ENCODE measurements at places on chromosomes 1 and 21.

- no peak for DNase-seq
Observed at GRCh38 chr21:34266351-34266750, 97.5 kb upstream of the KCNE2 start.

GRCh38 chr1:199202331-199202730 lies 563.5 kb downstream of the PTPRC start:
- peak; percentile 43 for DNase-seq

DNA sequence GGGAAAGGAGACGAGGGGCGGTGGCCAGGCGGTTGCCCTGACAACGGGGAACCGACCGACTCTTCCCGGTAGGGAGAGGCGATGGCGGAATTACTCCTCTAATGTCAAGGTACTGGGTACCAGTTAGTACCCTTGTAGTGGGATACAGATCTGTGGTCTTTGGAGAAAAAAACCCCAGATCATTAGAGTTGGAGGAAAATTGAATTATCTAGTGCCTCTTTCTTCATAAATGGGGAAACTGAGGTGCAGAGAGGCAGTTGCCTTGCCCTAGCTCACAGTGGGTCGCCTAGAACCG lies 545 bp upstream of the PEF1 start:
- no peak for DNase-seq

DNA sequence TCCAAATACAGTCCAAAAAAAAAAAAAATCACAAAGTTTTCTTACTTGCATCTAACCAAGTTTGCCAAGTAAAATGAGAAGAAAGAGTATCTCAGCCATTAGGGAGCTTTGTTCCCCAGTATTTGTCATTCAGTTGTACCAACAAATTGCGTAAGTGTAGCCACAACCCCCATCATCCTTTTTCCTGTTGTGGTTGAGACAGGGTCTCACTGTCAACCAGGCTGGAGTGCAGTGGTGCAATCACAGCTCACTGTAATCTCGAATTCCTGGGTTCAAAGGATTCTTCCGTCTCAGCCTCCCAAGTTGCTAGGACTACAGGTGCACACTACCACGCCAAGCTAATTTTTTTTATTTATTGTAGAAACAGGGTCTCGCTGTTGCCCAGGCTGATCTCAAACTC lies 9.5 kb downstream of the STX6 start:
- no peak for DNase-seq

DNA sequence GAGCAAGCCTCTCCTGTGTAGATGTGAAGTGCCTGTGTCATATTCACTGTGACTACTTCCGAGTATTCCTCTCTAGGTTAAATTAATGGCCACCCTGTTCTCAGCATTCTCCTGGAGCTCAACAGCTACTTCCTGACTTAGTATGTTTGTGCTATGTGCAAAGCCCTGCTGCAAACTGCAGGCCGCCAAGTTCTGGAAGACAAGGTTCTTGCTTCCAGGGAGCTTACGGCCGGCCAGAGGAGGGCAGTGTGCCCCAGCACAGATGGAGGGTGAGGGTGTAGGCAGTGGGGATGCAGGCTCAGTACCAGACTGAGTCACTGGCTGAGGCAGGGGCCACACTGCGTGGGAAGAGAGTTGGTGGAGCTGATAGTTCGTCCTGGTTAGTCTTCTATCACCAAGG lies 43.2 kb downstream of the ELK4 start:
- DNase-seq = peak; percentile 49

- no peak for DNase-seq
Observed at GRCh38 chr1:236400061-236400603, 6.0 kb downstream of the EDARADD start.

- DNase-seq = no peak
Observed at GRCh38 chr21:42760361-42760950, 107.0 kb downstream of the PDE9A start.

GRCh38 chr1:232262991-232263390 lies 366.9 kb downstream of the SIPA1L2 start:
- no peak for DNase-seq

DNA sequence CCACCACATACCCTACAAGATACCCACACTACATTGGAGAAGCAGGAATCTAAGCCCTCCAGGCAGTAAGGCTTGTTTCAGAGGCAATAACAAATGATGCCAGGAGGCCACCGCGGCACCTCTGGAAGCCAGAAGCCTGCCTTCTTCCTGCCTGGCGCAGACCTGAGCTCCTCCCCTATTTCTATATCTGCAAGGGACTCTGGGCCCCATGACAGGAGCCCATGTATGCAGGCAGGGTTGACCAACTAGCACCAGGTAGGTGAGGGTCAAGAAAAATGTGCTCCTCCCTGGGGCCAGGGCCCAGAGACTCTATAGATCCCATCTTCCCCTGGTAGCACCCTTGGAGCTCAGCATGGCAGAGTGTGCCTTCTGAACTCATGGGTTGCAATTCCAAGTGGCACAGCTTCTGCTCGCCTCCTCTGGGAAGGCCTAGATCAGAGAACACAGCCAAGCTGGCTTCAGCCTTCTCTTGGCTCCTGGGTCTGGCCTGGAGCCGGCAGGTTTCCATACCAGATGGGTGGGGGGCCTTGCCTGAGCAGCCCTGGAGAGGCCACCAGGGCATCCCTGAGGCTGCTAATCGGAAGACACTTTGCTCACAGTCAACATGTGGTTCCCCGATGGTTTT lies 85.1 kb downstream of the STUM start:
- DNase-seq = no peak

GRCh38 chr1:101190441-101190840 lies 46.4 kb upstream of the S1PR1 start:
- DNase-seq = peak; percentile 51

DNA sequence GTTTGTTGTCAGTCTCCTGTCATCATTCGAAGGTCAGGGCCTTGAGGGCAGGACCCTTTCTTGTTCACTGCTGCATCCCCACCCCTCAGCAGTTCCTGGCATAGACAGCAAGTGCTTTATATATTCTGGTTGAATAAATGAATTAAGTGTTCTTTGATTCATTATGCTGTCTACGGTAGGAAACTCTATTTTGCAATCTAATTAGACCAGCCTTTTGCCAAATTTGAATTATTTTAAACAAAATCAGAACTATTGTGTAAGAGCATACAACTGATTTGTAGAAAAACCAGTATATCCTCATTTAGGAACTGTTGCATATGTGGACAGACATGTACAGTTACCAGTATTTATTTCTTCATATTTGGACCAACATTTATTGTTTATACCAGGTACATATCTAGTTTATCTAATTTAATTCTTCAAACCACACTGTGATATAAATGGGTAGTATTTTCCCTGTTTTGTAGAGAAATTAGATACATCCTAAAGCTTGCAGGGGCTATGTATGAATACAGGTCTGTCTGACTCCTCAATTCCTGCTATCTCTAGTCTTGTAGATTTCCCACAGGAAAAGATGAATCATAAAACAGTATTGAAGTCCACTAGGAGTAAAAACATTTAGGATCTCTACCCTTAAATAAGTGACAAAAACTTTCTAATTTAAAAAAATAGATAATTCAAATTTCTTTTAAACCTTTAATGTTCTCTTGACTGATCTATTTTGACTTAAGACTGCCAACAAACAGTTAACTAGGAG lies 10.4 kb downstream of the MGST3 start:
- DNase-seq = no peak

DNA sequence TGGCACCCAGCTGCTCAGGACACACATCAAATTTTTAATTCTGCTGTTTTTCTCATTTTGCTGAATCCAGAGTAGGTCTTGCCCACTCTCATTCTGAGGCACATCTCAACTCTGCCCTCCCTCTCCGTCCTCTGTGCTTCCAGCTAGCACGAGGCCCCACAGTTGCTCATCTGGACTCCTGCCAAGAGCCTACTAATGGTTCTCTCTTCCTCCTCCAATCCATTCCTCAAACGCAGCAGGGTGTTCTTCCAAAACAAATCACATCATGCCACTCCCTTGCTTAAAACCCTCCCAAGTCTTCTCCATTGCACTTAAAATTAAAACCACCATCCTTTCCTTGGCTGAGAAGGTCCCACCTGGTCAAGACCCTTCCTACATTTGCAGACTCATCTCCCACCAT lies 49.8 kb upstream of the SCAF4 start:
- peak; percentile 64 for DNase-seq

DNA sequence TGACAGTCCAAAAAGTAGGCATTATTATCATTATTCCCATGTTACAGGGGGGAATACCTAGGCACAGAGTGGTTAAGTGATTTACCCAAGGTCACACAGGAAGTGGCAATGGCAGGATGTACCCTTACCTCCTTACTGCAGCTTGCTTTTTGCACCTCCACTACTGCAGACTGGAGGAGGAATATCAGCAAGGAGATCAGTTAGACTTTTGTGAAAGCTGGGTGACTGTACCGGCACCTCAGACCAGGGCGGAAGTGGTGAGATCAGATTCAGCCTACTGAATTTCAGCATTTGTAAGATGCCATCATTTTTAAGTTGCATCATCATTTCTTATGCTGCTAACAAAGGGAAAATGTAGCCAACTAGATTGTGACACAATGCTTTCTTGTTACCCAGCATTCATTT lies 4.5 kb downstream of the ADARB1 start:
- no peak for DNase-seq

DNA sequence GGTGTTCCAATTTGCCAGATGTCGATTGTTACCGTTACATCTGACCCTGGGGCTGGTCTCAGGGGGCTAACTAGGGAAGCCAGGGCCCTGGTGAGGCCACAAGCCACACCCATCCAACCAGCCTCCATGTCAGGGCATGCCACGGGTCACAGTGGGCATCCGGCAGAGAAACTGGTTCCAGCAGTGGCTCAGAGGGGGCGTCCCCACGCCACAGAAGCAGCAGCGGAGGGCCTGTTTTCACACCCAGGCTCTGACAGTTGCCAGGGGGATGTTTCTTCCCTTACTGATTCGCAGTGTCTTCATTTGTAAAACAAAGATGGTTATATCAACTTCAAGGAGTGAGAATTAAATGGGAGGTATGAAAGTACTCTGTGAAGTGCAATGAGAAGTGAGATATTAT lies 75.0 kb upstream of the COX20 start:
- no peak for DNase-seq

GRCh38 chr1:19096036-19096833 lies 113.8 kb downstream of the UBR4 start:
- DNase-seq = peak; percentile 70

GRCh38 chr21:20527731-20528460 lies 470.3 kb upstream of the NCAM2 start:
- DNase-seq = no peak

Data from kidney tubule cell (primary cell).